ENCODE measurements at places on chromosomes 1 and 21.

- no peak for DNase-seq
Observed at GRCh38 chr1:222989443-222989842, 153.6 kb downstream of the TLR5 start.

- no peak for DNase-seq
Observed at GRCh38 chr1:84855691-84856630, 37.0 kb downstream of the LPAR3 start.

DNA sequence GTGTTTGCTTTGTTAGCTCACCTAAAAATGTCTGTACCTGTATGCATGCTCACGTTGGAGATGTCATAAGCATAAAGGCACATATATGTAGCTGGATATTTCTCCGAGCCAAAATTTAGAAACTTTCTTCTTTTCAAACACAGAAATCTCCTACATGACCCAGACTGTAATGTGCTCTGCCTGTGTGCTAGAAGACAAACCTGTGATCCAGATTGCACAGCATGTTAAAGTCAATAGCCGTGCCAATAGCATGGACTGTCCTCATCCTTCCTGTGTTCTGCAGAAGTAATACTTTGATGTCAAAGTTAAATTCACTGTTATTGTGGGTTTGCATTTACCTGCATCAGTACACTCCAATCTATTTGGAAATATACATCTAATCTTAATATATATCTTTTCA lies 346.2 kb upstream of the ZRANB2 start:
- no peak for DNase-seq

DNA sequence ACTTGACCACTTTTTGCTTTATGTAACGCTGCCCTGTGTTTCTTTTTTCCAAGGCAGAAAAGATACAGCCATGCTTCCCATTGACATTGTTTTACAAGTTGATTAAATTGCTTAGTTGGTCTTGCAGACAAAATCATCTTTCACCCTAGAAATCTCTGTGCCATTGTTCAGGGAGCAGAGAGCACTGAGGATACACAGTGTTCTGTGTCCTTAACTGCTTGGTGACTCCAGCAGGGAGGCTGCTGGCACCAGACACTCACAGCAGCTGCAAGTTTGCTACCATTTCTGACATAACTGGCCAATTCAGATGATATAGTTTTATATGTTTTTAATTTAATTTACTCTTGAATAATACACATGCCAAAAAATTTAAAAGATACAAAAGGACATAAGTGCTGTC lies 118.7 kb downstream of the RGS2 start:
- DNase-seq = no peak

DNA sequence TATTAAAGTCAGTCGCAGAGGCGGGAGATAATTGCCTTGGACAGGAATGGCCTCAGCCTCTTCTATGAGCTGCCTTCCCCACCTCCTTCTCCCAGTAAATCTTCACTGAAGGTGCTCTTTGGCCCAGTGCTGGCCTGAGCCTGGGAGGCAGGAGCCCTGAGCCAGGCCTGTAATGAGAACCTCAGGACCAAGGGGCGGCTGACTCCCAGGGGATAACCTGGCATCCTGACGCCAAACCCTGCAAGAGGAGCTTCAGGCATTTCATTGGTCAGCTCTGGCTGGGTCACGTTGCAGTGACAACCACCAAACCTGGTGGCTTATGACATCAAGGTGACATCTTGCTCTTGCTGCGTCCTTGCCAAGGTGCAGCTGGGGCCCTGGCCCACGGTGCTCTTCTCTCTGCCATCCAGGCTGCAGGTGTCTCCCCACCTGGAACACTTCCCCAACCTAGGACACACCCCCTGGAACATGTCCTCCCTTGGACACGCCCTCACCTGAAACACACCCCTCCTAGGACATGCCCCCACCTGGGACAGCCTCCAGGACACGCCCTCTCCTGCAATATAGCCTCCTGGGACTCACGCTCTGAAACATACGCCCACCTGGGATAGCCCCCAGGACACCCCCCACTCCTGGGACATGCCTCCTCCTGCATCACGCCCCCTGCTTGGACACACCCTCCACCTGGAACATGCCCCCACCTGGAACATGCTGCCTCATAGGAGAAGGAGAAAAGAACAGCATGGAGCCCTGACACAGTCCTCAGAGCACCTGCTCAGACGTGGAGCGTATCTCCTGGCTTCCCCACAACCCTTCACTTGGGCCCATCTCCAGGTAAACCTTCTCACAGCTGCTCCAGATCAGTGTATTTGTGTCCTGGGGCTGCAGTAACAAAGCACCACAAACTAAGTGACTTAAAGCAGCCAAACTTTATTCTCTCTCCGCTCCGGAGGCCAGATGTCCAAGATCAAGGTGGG lies 333.6 kb downstream of the NPHP4 start:
- DNase-seq = no peak

- DNase-seq = no peak
Observed at GRCh38 chr1:95118710-95119109, 1.6 kb downstream of the TLCD4 start.

Data from stimulated activated CD4-positive, alpha-beta T cell treated with anti-CD3 and anti-CD28 coated beads, Interleukin-15, amount 100 ng/mL, for 1 hour (primary cell).